Activated CD4-positive, CD25-positive, alpha-beta regulatory T cell treated with anti-CD3 and anti-CD28 coated beads, Interleukin-2, amount 50 U/mL, for 16 hours (primary cell): ENCODE measurements at places on chromosomes 6 and 20.

- DNase-seq = no peak
Measured at GRCh38 chr6:25186919-25187318, 92.3 kb upstream of the CARMIL1 start.

DNA sequence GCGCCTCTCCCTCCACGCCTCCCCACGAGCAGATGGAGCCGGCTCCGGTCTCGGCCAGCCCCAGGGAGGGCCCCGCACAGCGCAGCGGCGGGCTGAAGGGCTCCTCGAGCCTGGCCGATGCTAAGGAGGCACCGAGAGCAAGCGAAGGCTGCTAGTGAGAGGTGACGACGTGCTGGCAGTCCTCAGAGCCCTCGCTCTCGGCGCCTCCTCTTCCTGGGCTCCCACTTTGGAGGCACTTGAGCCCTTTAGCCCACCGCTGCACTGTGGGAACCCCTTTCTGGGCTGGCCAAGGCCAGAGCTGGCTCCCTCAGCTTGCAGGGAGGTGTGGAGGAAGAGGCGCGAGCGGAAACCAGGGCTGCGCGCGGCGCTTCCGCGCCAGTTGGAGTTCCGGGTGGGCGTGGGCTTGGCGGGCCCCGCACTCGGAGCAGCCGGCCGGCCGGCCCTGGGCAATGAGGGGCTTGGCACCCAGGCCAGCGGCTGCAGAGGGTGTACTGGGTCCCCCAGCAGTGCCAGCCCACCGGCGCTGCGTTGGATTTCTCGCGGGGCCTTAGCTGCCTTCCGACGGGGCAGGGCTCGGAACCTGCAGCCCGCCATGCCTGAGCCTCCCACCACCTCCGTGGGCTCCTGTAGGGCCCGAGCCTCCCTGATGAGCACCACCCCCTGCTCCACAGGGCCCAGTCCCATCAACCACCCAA lies 2.5 kb upstream of the TMEM14C start:
- peak; percentile 16 for DNase-seq

DNA sequence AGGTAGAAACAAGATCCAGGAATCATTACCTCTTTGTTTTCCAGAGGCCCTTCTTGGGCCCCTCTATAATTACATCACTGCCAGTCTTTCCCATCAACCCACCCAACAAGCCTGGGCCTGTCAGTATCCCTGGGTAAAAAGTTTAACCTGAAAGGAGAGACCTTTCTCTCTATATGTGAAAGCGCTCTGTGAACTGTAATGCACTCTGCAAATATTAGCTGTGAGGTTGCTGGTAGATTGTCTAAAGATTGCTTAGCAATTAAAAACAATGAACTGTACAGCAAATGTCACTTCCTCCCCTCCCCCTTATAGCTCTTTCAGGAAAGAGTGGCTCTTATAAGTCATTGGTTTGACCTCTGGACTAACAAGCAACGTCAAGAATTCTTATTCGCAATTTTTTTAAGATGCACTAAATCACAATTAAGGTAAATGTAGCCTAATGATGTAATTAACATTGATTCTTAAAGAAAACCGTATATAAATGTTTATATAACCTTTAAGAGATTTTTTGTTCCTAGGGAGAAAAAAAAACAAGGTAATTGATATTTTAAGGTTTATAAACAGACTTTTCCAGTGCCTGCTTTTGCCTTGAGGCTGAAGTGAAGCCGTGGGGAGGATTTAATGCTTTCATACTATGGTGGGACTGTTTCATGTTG lies 18.4 kb downstream of the ECT2L start:
- no peak for DNase-seq

GRCh38 chr6:40349901-40350746 lies 237.0 kb downstream of the LRFN2 start:
- no peak for DNase-seq

GRCh38 chr6:47567586-47567985 lies 90.0 kb downstream of the CD2AP start:
- no peak for DNase-seq
